Breast epithelium (tissue), 4 donors: ENCODE measurements at places on chromosomes 16 and 17. TPM values are rescaled to one million over a fixed set of nuclear protein-coding genes. Genes with fewer than 3 reads are reported as not detected.

DNA sequence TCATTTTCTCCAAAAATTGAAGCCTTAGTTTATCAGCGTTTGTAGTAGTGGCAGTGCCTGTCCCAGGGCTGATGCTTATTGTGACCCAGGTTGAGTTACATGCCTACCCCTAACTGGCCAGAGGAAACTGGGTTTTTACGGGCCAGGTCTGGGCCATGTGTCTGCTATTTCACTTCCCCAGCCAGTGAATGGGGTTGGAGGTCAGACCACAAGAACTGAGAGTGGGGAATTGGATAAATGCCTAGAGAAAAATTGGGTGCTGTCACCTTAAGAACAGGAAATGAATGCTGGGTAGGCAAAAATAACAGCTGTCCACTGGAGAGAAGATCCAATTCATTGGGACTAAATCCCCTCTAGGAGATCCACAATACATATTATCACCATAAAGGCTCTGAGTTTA is 5.2 kb downstream of the ADPRM start:
- H3K27ac ChIP-seq = no peak overlapping the region
- no peak overlapping the region for H3K4me3 ChIP-seq
- H3K36me3 ChIP-seq = no peaks in the 10 kb centered on the region
- H3K4me1 ChIP-seq = no peaks in the 10 kb centered on the region
- no peak for DNase-seq
- no peaks in the 10 kb centered on the region for H3K27me3 ChIP-seq

- H3K27ac ChIP-seq = peak overlapping the region; percentile 95
- no peaks in the 10 kb centered on the region for H3K27me3 ChIP-seq
- H3K4me3 ChIP-seq = peak overlapping the region; percentile 69
- no peaks in the 10 kb centered on the region for H3K4me1 ChIP-seq
- no peak for DNase-seq
- no peaks in the 10 kb centered on the region for H3K36me3 ChIP-seq
Observed at GRCh38 chr17:80832266-80832676, 159.4 kb upstream of the CHMP6 start.

Gene TRAF7
- 28.4 TPM for total RNA-seq

DNA sequence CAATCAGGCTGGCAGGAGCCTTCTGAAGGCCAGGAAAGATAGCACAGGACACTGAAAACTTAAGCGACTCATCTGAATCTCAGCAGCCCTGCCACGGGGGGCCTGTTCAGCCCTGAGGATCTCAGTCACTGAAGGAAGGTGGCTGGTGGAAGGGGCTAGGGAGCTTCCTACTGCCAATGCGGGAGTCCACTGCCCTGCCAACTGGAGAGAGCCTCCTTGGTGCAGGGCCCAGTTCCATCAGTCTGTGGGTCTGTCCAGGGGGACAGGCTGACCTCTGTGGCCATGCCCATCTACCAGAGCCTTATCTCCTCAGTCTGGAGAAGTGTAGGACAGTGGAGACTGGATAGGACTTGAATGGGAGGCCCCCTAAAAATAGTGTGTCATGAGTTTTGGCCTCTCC is 1851.6 kb downstream of the TP53TG3F start:
- H3K4me3 ChIP-seq = no peak overlapping the region
- H3K27ac ChIP-seq = no peak overlapping the region
- no peaks in the 10 kb centered on the region for H3K27me3 ChIP-seq
- no peaks in the 10 kb centered on the region for H3K4me1 ChIP-seq
- no peaks in the 10 kb centered on the region for H3K36me3 ChIP-seq

DNA sequence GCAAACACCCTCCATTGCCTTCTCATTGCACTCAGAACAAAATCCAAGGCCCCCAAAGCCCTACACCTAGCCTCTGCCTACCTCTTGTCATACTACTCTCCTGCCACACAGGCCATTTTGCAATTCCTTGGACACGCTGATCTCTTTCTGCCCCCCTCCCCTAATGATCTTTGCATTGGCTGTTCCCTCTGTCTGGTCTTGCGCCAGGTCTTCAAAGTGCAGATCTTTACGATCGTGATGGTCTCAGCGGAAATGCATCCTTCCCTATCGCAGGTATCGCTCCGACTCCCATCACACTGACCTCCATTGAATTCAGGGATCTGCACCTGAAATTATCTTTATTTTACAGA is 777 bp upstream of the MOSMO start:
- no peak for DNase-seq
- H3K36me3 ChIP-seq = no peaks in the 10 kb centered on the region
- H3K27me3 ChIP-seq = no peaks in the 10 kb centered on the region
- peak overlapping the region; percentile 85 for H3K4me3 ChIP-seq

- H3K27me3 ChIP-seq = no peaks in the 10 kb centered on the region
- no peaks in the 10 kb centered on the region for H3K36me3 ChIP-seq
- no peak for DNase-seq
- H3K27ac ChIP-seq = peak overlapping the region; percentile 35
- H3K4me1 ChIP-seq = peaks cover 6% of the 10 kb centered on the region
Observed at GRCh38 chr17:17024778-17025300, 17.4 kb upstream of the MPRIP start.

DNA sequence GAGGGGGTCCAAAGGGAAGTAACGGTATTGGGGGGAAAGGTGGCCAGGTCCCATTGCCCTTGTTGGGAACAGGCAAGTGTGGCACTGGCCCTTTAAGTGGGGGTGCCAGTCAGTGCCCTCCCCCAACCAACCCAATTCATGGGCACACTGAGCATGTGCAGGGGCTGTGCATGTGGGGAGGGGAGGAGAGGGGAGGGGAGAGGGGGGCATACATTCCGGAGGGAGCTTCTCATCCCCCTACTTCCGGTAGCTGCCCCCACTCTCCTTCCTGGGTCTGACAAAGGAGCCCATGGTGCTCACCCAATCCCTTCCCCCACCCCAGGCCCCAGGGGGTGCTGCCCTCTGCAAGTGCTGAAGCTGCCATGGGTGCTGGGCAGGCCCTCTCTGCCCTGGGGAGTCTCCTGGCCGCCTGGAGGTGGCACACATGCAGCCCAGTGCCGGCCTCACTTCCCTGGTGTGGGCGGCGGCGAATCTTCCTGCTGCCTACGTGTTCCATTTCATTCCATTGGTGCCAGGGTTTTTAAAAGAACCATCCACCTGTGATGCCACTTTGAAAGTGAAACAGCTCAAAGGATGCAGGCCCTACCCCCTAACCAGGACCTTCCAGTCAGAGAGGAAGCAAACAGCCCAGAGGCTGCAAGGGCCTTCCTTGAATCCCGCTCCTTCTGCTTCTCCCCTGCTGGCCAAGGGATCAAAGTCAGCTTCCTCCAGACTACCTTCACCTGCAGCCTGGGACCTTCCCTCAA is 11.0 kb downstream of the HEXIM2 start:
- H3K4me3 ChIP-seq = peak overlapping the region; percentile 30
- DNase-seq = peak; percentile 66
- H3K27ac ChIP-seq = peak overlapping the region; percentile 96
- H3K4me1 ChIP-seq = peaks cover 8% of the 10 kb centered on the region
- H3K27me3 ChIP-seq = no peaks in the 10 kb centered on the region

Gene CDK12
- total RNA-seq = 38.6 TPM

Gene HEATR9
- total RNA-seq = 0.16 TPM

Gene TMEM170A
- total RNA-seq = 12.8 TPM

GRCh38 chr16:67883872-67884261 is 818 bp upstream of the NRN1L start:
- no peaks in the 10 kb centered on the region for H3K36me3 ChIP-seq
- peak overlapping the region; percentile 10 for H3K27ac ChIP-seq
- no peaks in the 10 kb centered on the region for H3K27me3 ChIP-seq
- no peak for DNase-seq
- H3K4me3 ChIP-seq = no peak overlapping the region
- H3K4me1 ChIP-seq = no peaks in the 10 kb centered on the region

DNA sequence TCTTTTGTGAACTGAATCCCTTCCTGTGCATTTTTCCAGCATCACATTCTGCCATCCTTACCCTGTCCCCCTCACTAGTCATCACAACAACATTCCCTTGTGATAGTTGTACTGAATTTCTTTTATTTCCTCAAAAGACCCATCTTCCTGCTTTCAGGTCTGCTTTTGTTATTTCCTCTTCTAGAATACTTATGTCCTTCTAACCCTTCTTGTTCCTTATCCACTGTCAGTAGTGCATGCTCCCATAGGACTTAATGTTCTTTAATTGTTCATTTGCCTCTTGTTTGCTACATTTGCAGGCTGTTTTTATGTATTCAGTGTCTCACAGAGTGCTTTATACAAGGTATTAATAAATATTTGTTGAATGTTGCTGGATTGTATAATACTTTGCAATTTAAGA is 73.0 kb downstream of the BCAS3 start:
- no peak overlapping the region for H3K27ac ChIP-seq
- no peaks in the 10 kb centered on the region for H3K4me1 ChIP-seq
- no peak overlapping the region for H3K4me3 ChIP-seq

- DNase-seq = no peak
- no peak overlapping the region for H3K27ac ChIP-seq
- H3K36me3 ChIP-seq = peaks cover 28% of the 10 kb centered on the region
Observed at GRCh38 chr16:69321080-69321479, 9.3 kb downstream of the PDF start.

DNA sequence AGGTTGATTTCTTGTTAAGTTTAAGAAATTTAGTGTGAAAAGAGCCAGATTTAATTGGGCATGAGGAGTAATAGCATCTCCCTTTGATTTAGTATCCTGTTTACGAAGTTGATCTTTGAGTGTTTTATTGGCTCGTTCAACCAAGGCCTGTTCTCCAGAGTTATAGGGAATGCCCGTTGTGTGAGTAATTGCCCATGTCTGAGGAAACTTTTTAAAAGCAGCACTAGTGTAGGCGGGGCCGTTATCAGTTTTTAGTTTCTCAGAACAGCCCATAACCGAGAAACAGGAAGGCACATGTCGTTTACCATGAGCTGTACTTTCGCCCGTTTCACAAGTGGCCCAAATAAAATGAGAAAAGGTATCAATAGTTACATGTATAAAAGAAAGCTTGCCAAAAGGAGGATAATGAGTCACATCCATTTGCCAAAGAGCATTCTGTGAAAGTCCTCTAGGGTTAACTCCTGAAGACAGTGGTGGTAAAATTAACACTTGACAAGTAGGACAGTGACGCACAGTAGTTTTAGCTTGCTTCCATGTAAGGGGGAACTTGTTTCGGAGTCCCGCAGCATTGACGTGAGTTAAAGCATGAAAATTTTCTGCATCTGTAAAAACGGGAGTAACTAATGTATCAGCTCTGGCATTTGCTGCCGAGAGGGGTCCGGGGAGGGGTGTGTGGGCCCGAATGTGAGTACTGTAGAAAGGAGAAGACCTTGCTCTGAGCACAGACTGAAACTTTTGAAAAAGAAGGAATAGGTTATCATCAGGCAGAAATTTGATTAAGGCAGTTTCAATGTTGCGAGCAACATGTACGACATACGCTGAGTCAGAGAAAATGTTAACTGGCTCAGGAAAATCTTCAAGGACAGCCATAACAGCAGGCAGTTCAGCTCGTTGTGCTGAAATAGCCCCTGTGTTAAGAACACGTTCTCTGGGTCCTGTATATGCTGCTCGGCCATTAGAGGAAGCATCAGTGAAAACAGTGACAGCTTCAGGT is 18.5 kb upstream of the KCTD5 start:
- H3K27me3 ChIP-seq = no peaks in the 10 kb centered on the region
- no peak for DNase-seq
- H3K4me1 ChIP-seq = no peaks in the 10 kb centered on the region
- peak overlapping the region; percentile 45 for H3K27ac ChIP-seq
- no peaks in the 10 kb centered on the region for H3K36me3 ChIP-seq

DNA sequence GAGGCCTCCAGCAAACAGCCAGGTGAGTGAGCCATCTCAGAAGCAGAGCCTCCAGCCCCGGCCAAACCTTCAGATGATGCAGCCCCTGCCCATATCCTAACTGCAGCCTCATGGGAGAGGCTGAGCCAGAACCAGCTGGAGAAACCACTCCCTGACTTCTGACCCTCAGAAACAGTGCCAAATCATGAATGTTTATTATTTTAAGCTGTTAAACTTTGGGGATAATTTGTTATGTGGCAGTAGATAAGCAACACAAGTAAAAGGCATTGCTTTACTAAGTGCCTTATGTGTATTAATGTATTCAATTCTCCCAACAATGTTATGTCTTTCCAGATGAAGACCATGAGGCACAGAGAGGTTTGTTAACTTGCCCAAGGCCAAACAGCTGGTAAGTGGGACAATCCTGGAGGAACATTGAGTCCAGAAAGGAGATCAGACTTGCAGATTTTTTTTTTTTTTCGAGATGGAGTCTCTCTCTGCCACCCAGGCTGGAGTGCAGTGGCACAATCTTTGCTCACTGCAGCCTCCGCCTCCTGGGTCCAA is 59.6 kb downstream of the SOCS1 start:
- DNase-seq = no peak
- H3K27me3 ChIP-seq = no peaks in the 10 kb centered on the region
- no peak overlapping the region for H3K4me3 ChIP-seq
- no peaks in the 10 kb centered on the region for H3K4me1 ChIP-seq
- no peaks in the 10 kb centered on the region for H3K36me3 ChIP-seq

Gene TMEM235
- not detected for total RNA-seq

Gene TMEM92
- not detected for total RNA-seq

DNA sequence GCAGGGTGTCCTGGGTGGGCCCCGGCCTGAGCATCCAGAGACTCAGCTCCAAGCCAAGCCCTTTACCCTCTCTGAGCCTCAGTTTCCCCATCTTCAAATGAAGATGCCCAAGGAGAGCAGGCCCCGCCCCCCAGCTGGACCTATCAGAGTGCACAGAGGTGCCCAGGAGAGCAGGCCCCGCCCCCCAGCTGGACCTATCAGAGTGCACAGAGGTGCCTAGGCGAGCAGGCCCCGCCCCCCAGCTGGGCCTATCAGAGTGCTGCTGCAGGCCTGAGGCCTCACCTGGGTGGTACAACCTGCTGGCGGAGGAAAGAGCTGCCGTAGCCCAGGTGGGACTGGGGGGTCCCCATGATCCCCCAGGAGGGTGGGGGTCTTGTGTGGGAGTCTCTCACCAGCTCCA is 3.4 kb upstream of the SSTR5 start:
- no peaks in the 10 kb centered on the region for H3K4me1 ChIP-seq
- no peak overlapping the region for H3K4me3 ChIP-seq
- no peak for DNase-seq

Gene TEKT3
- not detected for total RNA-seq

Gene ESRP2
- 26.5 TPM for total RNA-seq

GRCh38 chr17:4448197-4448980 is 14.6 kb downstream of the SPNS3 start:
- H3K27ac ChIP-seq = no peak overlapping the region
- H3K4me3 ChIP-seq = no peak overlapping the region
- no peaks in the 10 kb centered on the region for H3K36me3 ChIP-seq
- no peaks in the 10 kb centered on the region for H3K4me1 ChIP-seq

Gene RASL10B
- total RNA-seq = 11.1 TPM

DNA sequence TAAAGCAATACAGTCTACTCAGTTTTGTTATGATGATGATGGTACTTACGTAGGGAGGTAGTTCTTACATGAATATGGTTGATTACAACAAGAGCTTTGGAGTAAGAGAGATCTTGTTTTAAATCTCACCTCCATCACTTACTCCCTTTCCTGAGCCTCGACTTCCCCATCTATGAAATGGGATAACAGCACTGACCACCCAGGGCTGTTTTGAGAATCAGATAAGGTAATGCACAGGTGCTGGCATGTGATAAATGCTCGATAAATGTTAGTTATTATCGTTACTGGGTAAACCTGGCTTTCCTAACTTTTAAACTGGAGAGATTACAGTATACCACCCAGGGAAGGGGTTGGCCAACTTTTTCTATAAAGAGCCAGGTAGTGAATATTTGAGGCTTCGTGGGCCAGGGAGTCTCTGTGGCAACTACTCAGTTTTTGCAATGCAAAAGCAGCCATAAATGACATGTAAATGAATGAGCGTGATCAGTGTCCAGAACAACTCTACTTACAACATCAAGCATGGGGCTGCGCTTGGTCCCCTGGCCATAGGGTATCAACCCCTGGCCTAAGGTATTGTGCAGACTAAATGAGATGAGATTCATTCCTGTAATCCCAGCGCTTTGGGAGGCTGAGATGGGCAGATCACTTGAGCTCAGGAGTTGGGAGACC is 73.7 kb downstream of the BMERB1 start:
- H3K4me3 ChIP-seq = no peak overlapping the region
- H3K4me1 ChIP-seq = no peaks in the 10 kb centered on the region
- H3K27ac ChIP-seq = peak overlapping the region; percentile 21
- no peaks in the 10 kb centered on the region for H3K27me3 ChIP-seq

Gene FKBP10
- total RNA-seq = 35.9 TPM
